ENCODE measurements at places on chromosomes 1 and 21.

DNA sequence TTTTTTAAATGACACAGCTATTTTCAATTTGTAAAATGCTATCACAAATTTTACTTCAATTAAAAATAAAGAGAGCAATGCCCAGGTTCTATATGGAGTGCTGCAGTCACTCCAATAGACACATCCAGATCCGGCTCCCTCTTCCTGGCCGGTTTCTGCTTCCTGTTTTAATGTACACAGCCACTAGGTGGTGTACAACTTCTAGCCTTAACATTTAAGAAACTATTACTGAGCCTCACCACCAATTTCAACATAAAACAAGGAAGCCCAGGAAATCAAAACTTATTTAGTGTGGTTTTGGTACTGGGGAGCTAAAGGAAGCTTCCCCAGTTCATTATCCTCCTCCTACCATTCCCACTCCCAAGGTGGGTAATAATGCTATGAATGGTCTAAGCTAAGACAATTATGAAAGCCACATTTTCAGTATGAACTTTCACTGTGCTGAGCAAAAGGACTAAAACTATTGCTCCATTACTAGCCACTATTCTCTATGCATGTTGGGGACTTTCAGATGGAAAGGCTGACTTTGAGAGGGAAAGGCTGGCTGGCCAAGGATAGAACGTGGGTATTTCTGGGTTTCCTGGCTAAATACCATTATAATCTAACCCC lies 25.5 kb upstream of the MTMR11 start:
- peak; percentile 82 for DNase-seq

GRCh38 chr21:45916011-45916840 lies 65.3 kb upstream of the COL6A1 start:
- no peak for DNase-seq

- no peak for DNase-seq
These were observed 204.4 kb downstream of the PLA2G4A start for GRCh38 chr1:187032982-187033692.

GRCh38 chr1:234212764-234213657 lies 160.2 kb upstream of the COA6 start:
- DNase-seq: peak; percentile 60

DNA sequence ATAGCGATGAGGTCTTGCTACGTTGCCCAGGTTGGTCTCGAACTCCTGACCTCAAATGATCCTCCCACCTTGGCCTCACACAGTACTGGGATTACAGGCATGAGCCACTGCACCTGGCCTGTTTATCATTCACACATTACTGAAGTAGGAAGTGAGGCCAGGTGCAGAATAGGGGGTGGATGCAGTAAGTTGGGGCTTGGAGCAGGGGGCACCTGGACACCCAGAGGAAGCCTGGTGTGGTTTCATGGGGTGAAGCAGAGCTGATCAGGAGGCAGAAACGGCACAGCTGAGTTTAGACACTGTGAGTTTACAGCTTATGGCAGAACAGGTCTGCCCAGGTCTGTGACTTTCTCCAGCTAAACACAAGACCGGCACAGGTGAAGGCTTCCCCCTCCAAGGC lies 4.9 kb downstream of the CDA start:
- no peak for DNase-seq

DNA sequence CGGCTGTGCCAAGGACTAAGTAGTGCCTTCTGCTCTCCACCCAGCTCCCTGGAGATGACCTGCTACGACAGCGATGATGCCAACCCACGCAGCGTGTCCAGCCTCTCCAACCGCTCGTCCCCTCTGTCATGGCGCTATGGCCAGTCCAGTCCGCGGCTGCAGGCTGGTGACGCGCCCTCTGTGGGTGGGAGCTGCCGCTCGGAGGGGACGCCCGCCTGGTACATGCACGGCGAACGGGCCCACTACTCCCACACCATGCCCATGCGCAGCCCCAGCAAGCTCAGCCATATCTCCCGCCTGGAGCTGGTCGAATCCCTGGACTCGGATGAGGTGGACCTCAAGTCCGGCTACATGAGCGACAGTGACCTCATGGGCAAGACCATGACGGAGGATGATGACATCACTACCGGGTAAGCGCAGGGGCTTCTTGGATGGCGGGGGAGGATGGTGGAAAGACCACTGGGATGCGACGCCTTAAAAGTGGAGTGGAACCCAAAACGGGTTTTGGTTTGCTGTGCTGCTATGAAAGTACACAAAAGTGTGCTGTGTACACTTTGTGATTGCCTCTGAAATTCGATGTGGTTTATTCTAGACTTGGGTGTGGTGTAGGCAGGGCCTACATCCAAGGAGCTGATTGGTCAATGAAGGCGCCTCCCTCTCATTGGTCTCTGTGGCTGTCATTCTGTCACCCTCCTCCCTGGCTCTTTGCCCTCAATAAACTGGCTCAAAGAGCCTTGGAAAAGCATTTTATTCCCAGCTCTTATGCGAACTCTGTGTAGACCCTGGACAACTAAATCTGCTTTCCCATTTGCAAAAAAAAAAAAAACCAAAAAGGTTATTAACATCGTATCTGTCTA lies 110.4 kb upstream of the IPO9 start:
- no peak for DNase-seq

DNA sequence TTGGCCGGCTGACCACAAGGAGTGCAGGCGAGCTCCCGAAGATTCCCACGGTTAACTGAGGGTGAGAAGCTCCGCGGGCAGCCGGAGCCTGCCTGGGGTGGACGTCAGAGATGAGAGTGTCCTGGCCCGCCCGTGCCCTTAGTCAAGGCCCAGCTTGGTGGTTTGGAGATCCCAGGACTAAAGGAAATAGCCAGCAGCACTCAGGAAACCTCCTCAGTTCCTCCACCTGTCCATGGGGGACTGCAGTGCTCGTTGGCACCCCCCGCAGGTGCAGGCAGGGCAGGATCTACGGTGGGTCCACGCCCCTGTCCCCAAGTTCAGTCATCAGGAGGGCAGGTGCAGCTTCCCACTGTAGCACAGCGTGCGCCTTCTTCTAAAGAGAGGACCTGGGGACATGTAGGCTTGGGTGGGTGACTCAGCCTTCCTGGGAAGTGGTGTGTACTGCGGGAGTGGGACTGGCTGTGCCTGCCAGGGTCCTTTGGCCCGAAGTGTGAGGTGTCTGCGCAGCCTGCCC lies 32.5 kb downstream of the SLX9 start:
- no peak for DNase-seq

DNA sequence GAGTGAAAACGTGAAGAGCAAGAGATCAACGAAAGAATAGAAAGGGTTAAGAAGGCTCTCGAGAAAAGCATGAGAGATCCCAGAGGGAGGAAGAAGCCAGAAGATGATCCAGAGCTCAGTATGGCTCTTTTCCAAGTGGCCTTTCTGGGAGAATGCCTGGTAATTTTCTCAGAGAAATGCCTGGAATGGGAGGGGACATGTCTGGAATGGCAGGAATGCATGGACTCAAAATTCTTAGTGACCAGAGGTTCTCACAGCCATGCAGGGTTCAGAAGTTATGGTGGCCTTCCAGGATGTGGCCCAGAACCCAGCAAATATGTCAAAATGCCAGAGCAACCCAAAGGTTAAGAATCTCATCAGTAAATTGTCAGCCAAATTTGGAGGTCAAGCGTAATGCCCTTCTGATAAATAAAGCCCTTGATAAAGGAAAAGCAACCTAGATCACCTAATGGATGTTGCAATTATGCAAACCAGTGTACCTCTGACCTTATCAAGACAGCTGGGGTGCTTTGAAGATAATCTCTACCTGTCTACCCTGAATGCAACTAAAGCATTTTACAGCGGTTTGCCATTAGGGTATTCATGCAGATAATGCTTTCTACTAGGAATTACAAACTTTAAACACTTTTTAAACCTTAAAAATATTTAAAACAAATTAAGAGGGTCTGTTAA lies 53.1 kb downstream of the NBPF6 start:
- peak; percentile 97 for DNase-seq

DNA sequence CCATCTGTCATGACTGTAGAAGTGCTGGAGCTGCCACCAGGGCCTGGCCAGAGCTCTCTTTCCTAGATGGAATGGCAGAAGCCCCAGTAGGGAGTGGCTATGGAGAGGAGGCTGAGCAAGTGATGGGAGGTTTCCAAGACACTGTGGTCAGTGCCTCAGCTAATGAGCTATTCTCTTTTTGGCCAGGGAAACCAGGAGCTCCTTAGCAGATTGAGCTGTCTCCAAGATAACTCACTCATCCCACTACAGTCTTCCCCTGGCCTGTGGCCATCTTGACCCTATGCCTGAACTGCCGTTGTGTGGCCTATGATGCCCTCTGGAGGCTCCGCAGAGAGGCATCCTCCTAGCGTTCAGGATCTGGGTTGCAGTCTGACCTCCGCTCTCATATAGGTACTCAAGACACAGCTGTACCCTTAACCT lies 60.5 kb downstream of the ERI3 start:
- peak; percentile 94 for DNase-seq

DNA sequence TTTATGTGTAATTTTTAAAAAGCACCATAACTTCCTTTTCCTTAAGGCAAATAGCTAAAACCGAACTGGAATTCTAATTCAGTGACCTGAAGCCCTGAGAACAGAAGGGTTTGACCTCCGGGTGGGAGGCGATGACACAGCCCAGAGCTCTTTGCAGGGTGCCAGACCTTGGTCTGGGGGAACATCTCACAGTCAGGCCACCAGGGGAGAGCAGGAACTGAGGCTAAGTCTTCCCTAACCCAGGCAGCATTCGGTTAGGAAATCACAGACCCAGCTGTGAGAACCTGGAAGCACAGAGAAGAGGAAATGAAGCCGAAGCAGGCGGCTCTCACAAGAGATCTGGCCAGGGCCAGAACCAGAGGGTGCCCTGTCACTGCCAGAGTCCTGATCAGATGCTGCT lies 444.8 kb downstream of the TTLL7 start:
- DNase-seq: no peak

- no peak for DNase-seq
These were observed 4.0 kb downstream of the RGS16 start for GRCh38 chr1:182600036-182600713.

DNA sequence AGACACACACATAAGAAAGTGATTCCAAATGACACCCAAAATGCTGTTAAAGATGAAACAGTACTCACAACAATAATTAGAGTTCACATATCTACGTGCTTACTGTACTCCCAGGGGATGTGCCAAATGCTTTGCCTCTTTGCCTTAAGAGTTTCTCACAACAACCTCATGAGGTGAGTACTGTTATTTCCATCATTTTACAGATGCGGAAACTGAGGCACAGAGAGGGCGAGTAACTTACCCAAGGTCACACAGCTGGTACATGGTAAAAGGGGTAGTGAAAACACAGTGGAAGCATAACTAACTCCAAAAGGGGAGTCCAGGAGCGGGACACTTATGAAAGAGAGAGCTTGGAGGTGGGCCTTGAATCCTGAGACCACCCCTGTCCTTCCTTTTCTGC lies 171.8 kb downstream of the ACTL8 start:
- no peak for DNase-seq

Data from EH (cell line).